Muscle of arm (tissue), 14 donors: ENCODE measurements at places on chromosomes 1 and 21. TPM values are rescaled to one million over a fixed set of nuclear protein-coding genes. Genes with fewer than 3 reads are reported as not detected.

- no peak for DNase-seq
Measured at GRCh38 chr21:45551783-45552695, 9.8 kb upstream of the SLC19A1 start.

- DNase-seq: no peak
Measured at GRCh38 chr1:240599830-240600229, 12.1 kb downstream of the GREM2 start.

GRCh38 chr1:26553942-26554682 lies 24.6 kb downstream of the RPS6KA1 start:
- no peak for DNase-seq

DNA sequence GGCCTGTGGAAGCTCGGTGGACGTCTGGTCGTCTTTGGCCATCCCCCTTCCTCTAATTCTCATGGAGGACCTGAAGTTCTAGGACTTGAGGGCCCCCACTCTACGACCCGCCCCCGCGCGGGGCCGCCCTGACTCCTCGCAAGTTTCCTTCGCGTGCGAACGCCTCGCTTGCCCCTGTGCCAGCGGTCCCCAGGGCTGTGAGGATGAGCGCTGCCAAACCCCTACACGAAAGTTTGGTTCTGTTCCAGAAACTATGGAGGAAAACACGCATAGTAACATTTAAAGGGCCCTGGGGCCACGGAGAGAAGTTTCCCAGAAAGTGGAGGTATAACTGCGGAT lies 304 bp upstream of the GNG12 start:
- no peak for DNase-seq

- DNase-seq: no peak
Measured at GRCh38 chr1:242524571-242525359, at the start of gene PLD5. TSS of gene PLD5 (minus strand) at chr1:242524697.

DNA sequence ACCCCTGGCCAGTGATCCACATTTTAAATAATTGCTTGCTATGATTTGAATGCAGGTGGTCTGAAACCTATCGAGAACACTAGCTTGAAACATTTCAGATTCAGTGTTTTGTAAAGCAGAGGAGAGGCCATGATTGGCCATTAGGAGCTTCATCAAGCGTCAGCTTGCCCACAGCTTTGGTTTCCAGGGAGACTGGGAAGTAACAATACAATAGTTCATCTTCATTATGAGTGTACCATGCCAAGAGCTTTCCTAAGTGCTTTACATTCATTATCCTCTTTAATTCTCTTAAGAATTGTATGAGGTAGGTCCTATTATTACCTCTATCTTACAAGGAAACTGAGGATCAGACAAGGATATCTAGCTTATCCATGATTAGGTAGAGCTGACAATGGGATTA lies 27.7 kb upstream of the ATP5PO start:
- DNase-seq: no peak

- DNase-seq: no peak
Measured at GRCh38 chr1:93705892-93706500, 24.4 kb upstream of the BCAR3 start.

GRCh38 chr1:184956999-184957700 lies 17.2 kb downstream of the NIBAN1 start:
- DNase-seq: no peak

DNA sequence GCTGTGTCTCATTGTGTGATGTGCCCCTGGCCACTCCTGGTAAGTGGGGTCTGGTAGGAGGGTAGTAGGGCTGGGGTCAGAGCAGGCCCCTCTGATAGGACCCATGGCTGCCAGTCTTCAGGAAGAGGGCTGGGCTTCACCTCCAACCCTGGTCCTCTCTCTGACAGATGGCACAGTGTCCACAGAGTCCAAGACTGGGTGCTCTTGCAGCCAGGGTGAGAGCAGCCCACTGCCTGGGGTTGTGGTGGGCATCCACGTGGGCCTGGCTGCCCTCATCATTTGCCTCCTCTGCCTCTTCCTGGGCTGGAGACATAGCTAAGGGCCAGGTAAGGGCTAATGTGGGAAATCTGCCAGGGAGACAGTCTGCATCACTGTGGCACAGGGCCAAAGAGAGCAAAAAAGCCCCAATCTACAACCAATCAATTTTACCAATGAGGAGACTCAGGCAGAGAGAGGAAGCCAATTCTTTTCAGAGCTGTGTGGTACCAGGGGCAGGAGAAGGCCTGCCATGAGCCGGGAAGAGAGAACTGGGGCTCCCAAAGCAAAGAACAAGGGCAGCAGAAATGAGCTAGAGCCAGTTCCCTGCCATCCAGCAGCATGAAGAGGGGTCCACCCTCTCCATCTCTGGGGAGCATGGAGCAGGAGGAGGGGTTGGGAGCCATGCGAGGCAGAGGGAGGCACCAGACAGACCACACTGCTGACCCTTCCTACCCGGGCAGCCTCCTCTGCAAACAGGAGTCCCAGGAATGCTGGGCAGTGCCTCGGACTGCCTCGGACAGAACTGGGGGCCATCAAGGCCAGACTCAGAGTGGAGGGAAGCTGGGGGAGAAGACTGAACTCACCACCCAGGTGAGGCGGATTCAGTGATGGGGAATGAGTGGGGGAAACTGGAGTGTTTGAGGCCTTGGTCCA lies 26.8 kb downstream of the SLC27A3 start:
- no peak for DNase-seq

DNA sequence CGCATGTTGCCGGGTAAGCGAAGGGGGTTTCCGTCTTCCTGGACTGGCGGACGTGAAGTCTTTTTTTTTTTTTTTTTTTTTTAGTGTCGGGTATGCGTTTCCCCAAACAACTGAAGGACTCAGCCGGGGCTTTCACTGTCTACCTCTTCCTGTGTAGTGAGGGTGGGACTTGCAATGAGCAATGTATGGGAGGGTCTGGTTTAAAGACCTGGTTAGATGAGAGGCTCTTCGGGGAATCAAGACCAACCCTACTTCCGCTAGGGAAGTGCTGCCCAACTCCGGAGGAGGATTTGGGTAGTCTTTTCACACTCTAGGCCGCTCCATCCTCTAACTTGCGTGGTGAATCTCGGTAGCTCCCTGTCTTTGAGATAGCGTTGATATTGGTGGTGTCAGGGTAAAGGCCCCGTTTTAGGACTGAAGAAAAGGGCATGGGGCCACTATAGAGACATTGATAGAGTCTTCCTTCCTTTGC lies 754 bp downstream of the PRRC2C start:
- peak; percentile 77 for DNase-seq

GRCh38 chr1:61098333-61098732 lies 16.0 kb downstream of the NFIA start:
- DNase-seq: no peak

DNA sequence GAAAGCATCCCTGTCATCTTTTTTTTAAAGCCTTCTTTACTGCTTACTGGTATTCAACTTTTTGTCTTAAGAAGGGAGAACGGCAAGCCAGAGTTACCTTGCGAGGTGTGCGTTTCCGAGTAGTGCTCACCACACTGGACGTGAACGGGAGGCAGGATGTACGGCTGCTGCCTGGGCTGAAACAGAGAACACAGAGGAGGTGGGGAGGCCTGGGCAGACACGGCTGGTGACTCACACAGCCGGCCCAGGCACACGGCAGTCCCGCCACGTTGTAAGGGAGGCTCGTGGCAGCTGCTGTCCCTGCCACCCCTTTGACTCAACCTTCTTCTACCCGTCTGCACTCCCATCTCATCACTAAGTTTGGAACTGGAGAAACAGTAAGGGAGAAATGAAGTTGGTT lies 105.8 kb downstream of the SMYD2 start:
- DNase-seq: no peak

- DNase-seq: no peak
Measured at GRCh38 chr1:162736184-162736583, 54.3 kb upstream of the HSD17B7 start.

DNA sequence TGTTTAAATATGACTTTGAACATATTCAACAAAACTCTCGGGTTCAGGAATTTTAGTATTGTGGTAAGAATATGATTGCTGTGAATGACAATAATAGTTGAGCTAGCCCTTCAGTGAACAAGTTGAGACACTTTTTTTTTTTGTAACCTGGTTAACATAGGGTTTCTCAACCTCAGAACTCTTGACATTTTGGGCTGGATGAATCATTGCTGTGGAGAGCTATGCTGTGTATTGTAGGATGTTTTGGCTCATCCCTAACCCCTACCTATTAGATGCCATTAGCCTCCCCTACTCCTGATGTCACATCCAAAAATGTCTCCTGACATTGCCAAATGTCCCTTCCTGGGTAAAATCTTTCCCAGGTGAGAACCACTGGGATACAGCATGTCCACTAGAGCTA lies 113.7 kb downstream of the RUNX1 start:
- no peak for DNase-seq

The CDCA8 gene
- 13.7 TPM for polyA plus RNA-seq

The ACOT11 gene
- polyA plus RNA-seq: 3.7 TPM

The B3GALT2 gene
- not detected for polyA plus RNA-seq

The TRPM2 gene
- not detected for polyA plus RNA-seq

The ZFP69B gene
- polyA plus RNA-seq: 4.4 TPM

The PRAMEF4 gene
- polyA plus RNA-seq: not detected

The ACTA1 gene
- polyA plus RNA-seq: 3,117 TPM

The LINGO4 gene
- 0.48 TPM for polyA plus RNA-seq

The HSD3B1 gene
- 0.92 TPM for polyA plus RNA-seq
